ENCODE measurements at places on chromosomes 3 and 15.

DNA sequence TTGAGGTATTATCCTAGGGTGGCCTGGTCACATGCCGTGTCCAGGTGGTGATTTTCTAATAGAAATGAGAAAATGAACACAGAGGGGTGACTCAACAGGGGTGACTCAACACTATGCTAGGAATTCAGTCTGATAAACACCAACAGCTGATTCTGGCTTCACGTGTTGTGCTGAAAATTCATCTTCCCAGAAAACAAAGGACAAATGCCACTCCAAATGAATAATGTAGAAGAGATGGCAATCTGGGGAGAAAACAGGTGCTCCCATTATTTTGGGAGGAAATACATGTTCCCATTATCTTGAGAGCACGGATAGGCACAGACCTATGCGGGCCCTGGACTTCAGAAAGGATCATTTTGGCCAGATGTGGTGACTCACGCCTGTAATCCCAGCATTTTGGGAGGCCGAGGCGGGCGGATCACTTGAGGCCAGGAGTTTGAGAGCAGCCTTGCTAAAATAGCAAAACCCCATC, 101.2 kb upstream of the MEX3B start:
- no peak for DNase-seq
- H3K36me3 ChIP-seq, result peaks cover 21% of the 10 kb centered on the region
- no peak overlapping the region for H3K4me3 ChIP-seq
- peaks cover 7% of the 10 kb centered on the region for H3K4me1 ChIP-seq
- peak overlapping the region; percentile 17 for H3K27ac ChIP-seq

- H3K27me3 ChIP-seq, result no peaks in the 10 kb centered on the region
- no peaks in the 10 kb centered on the region for H3K36me3 ChIP-seq
- no peak overlapping the region for H3K4me3 ChIP-seq
- DNase-seq, result no peak
- H3K4me1 ChIP-seq, result no peaks in the 10 kb centered on the region
Measured at GRCh38 chr3:49880581-49881315, 11.0 kb upstream of the CAMKV start.

DNA sequence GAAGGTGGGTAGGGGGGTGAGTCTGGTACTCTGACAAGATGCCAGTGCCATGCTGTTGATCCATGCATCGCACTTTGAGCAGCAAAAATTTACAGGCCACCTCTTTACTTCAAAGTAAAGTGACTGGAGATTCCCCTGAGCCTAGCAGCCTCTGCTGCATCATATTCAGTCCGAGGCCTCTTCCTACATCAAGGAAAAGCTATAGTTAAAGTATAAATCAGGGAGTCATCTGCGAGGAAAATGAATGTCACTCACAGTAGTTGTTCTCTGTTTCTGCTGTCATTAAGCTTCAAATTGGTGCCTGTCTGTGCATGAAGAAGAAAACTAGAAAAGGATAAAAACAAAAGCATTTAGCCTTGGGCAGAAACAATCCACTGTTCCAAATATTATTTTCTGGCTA, 706.2 kb downstream of the TBL1XR1 start:
- no peak overlapping the region for H3K4me3 ChIP-seq
- H3K27me3 ChIP-seq, result no peaks in the 10 kb centered on the region
- no peaks in the 10 kb centered on the region for H3K4me1 ChIP-seq
- no peak overlapping the region for H3K27ac ChIP-seq
- H3K36me3 ChIP-seq, result no peaks in the 10 kb centered on the region

- no peaks in the 10 kb centered on the region for H3K27me3 ChIP-seq
- no peaks in the 10 kb centered on the region for H3K4me1 ChIP-seq
- no peak overlapping the region for H3K27ac ChIP-seq
- no peak overlapping the region for H3K4me3 ChIP-seq
- no peaks in the 10 kb centered on the region for H3K36me3 ChIP-seq
- no peak for DNase-seq
Measured at GRCh38 chr3:78978037-78978436, 789.8 kb downstream of the ROBO1 start.

DNA sequence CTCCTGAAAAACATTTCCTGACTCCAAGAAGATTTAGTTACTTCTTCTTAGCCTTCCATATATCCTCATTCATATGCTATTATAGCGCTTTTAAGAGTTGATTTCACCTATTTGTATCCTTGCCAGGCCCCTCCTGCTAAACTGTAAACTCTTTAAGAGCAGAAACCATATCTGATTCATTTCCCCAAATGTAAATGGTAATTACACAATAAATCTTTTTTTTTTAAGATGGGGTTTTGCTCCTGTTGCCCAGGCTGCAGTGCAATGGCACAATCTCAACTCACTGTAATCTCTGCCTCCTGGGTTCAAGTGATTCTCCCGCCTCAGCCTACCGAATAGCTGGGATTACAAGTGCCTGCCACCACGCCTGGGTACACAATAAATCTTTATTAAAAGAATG, 4.5 kb downstream of the DLEC1 start:
- no peak for DNase-seq
- H3K27ac ChIP-seq, result no peak overlapping the region
- H3K36me3 ChIP-seq, result no peaks in the 10 kb centered on the region
- peaks cover 14% of the 10 kb centered on the region for H3K4me1 ChIP-seq
- H3K4me3 ChIP-seq, result no peak overlapping the region

- H3K4me1 ChIP-seq, result no peaks in the 10 kb centered on the region
- H3K36me3 ChIP-seq, result no peaks in the 10 kb centered on the region
- no peaks in the 10 kb centered on the region for H3K27me3 ChIP-seq
- H3K27ac ChIP-seq, result no peak overlapping the region
Measured at GRCh38 chr3:2856138-2857133, 253.7 kb downstream of the IL5RA start.

DNA sequence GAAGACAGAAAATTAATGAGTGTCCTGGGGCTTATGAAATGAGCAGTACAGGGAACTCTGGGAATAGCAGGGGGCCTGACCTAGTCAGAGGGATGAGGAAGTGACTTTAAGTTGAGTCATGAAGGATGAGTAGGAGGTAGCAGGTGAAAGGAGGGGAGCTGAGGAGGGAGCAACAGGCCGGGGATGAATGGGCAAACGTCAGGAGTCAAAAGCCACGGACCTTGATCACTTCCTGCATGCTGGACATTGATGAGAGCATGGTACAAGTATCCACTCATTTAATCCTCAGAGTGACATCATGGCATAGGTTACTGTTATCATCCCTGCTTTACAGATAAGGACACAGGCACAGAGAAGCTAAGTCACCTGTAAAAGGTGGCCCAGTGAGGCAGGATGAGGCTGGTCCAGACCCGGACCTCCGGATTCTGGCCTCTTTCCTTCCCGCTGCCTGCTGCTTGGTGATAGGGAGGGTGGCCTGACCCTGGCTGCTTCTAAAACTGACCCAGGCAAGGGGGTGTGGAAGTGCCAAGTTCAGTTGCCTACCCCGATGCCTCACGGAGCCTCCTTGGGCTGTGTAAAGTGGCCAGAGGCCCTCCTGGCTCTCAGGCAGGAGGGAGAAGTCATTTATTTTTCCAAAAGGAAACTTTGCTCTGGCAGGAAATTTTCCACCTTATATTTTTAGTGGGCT, 7.6 kb downstream of the CORO2B start:
- H3K27me3 ChIP-seq, result no peaks in the 10 kb centered on the region
- H3K4me1 ChIP-seq, result peaks cover 18% of the 10 kb centered on the region
- no peak overlapping the region for H3K4me3 ChIP-seq
- no peak for DNase-seq
- H3K36me3 ChIP-seq, result no peaks in the 10 kb centered on the region

DNA sequence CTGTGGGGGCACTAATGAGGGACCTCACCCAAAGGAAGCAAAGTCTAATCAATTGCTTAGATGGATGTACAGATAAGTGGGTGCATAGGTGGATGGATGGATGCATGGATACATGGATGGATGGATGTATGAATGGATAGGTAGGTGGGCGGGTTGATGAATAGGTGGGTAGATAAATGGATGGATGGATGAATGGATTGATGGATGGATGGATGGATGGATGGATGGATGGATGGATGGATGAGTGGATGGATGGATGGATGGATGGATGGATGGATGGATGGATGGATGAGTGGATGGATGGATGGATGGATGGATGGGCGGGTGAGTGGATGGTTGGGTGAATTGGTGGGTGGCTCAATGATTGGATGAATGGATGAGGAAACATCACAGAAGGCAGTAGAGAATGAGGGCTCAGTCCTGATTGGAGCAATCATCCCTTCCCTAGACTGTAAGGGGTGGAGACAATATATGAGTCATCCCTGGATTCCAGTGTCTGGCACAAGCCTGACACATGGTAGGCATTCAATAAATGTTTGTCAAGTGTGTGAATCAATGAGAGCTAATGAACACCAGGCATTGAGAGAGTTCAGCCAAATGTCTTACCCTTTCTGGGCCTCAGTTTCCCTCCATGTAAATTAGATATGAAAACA, 40.4 kb upstream of the PXYLP1 start:
- no peaks in the 10 kb centered on the region for H3K4me1 ChIP-seq
- H3K27ac ChIP-seq, result no peak overlapping the region
- no peak overlapping the region for H3K4me3 ChIP-seq
- peaks cover 8% of the 10 kb centered on the region for H3K27me3 ChIP-seq
- DNase-seq, result no peak
- H3K36me3 ChIP-seq, result no peaks in the 10 kb centered on the region

DNA sequence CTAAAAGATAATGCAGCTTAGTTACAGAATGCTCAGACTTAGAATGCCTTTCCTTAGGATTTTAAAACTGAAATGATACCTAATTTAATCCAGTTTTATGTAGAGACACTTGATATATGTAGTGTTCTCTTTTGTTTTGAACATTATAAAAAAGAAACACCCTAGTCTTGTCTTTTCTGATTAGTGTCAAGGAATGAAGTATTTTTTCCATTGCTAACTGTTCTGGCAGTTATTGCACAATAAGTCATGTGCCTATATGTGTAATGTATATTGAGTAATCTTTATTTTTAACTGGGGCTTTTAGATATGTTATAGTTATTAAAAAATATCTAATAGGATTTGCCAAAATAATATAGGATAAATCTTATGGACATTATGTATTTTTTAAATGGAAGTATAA, 4.5 kb downstream of the ARL8B start:
- peaks cover 26% of the 10 kb centered on the region for H3K4me1 ChIP-seq
- peaks cover 29% of the 10 kb centered on the region for H3K36me3 ChIP-seq
- H3K4me3 ChIP-seq, result no peak overlapping the region
- H3K27ac ChIP-seq, result no peak overlapping the region

- peaks cover 8% of the 10 kb centered on the region for H3K4me1 ChIP-seq
- H3K27ac ChIP-seq, result no peak overlapping the region
- H3K36me3 ChIP-seq, result no peaks in the 10 kb centered on the region
- DNase-seq, result no peak
Measured at GRCh38 chr3:21914451-21914850, 163.4 kb upstream of the ZNF385D start.

GRCh38 chr3:168090306-168091085, 5.2 kb downstream of the GOLIM4 start:
- H3K27me3 ChIP-seq, result no peaks in the 10 kb centered on the region
- no peak overlapping the region for H3K4me3 ChIP-seq
- DNase-seq, result no peak
- H3K36me3 ChIP-seq, result no peaks in the 10 kb centered on the region
- H3K27ac ChIP-seq, result no peak overlapping the region

GRCh38 chr15:90412356-90413194, 24.5 kb downstream of the IQGAP1 start:
- DNase-seq, result peak; percentile 88
- no peaks in the 10 kb centered on the region for H3K27me3 ChIP-seq
- peaks cover 53% of the 10 kb centered on the region for H3K4me1 ChIP-seq
- peaks cover 25% of the 10 kb centered on the region for H3K36me3 ChIP-seq

DNA sequence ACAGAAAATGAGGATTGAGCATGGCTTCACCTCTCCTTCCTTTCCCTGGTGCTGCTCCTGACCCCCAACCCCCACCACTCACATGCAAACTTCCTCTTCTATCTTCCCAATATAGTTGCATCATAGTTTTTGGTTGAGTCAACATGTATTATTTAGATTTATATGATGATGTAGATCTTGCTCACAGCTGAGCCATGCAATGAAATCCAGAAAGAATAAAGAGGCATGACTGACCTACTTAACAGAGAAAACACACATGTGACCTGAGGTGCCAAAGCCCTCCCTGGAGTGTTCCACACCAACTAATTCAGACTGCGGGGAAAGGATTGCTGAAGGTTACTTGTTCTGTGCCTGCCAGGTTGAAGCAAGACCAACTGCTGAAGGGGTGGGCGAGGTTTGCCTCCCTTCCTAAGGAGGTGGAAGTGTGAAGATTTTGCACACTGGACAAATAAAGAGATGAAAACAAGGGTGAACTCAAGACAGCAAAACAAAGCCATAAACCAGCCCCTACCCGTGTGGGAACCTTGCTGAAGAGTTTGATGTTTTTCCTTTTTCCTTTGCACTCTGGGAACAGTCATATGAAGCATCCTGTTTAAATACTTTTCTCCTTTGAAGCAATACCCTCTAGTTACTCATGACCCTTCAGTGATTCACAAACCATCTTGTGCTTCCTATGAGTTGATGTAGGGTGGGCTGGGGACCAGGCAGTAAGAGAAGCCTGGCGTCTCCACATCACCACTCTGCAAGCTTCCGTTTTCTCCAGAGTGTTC, 155.2 kb upstream of the UBE2E1 start:
- H3K27me3 ChIP-seq, result no peaks in the 10 kb centered on the region
- peaks cover 37% of the 10 kb centered on the region for H3K4me1 ChIP-seq
- peak overlapping the region; percentile 63 for H3K27ac ChIP-seq
- no peaks in the 10 kb centered on the region for H3K36me3 ChIP-seq
- H3K4me3 ChIP-seq, result no peak overlapping the region

GRCh38 chr3:88984832-88985231, 122.6 kb upstream of the EPHA3 start:
- no peaks in the 10 kb centered on the region for H3K27me3 ChIP-seq
- peaks cover 7% of the 10 kb centered on the region for H3K4me1 ChIP-seq
- DNase-seq, result no peak
- H3K27ac ChIP-seq, result no peak overlapping the region
- H3K36me3 ChIP-seq, result no peaks in the 10 kb centered on the region

DNA sequence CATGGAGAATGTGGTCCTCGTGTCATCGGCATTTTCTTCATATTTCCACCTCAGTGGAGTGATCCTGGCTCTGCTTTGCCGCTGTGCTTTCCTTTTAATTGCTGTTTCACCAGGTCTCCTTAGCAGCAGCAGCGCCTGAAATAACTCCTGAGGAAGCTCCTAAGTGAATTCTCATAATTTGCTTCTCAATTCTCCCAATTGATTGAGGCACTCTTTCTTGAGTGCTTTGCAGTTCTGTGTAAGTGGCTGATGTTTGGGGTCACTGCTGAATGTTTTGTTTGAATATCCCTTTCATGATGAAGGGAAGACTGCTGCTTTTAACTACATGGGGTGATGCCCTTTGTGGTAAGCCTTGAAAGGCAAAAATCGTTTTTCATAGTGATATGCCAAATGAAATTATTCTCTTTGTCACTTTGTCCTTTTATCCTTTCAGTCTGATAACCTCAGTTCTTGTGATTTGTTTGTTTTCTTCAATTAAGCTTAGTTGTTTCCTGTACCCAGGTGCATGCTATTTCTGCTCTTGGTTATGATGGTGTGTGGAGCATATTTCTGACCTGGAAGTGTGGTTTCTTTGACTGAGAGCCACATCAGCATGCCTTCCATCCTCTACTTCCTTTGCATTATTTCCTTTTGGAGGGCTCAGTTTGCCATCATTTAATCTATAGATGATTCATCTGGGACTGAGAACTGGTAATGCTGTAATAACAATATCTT, 36.7 kb downstream of the HMG20A start:
- no peaks in the 10 kb centered on the region for H3K27me3 ChIP-seq
- no peak for DNase-seq
- H3K4me1 ChIP-seq, result peaks cover 12% of the 10 kb centered on the region
- peak overlapping the region; percentile 26 for H3K27ac ChIP-seq
- H3K4me3 ChIP-seq, result no peak overlapping the region
- H3K36me3 ChIP-seq, result peaks cover 26% of the 10 kb centered on the region
